ENCODE measurements at places on chromosomes 3 and 15.

- no peak for DNase-seq
These were observed 101.9 kb upstream of the THBS1 start for GRCh38 chr15:39478996-39479395.

GRCh38 chr3:73249047-73249446 lies 187.6 kb downstream of the EBLN2 start:
- DNase-seq = no peak

- DNase-seq = peak; percentile 46
These were observed 7.4 kb upstream of the PCOLCE2 start for GRCh38 chr3:142896201-142896755.

DNA sequence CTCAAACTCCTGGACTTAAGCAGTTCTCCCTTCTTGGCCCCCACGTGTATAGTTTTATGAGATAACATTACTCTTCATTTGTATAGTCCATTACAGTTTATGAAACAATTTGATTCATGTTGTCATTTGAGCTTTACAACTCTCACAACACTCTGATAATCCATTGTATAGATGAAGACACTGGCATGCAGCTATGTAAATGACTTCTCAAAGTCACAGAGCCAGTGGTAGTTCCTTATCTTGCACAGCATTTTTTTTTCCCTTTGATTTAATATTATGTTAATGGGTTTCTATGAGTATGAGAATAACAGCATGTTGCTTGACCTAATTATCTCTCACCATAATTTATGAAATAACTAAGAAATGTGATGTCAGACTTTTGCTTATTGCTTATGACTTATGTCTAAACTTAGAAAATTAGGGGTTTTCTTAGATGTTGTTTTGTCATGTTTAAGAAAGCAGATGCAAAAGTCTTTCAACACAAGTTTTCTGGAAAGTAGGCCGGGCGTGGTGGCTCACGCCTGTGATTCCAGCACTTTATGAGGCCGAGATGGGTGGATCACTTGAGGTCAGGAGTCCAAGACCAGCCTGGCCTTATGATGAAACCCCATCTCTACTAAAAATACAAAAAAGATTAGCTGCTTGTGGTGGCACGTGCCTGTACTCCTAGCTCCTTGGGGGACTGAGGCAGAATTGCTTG lies 13.3 kb downstream of the VPS8 start:
- no peak for DNase-seq

DNA sequence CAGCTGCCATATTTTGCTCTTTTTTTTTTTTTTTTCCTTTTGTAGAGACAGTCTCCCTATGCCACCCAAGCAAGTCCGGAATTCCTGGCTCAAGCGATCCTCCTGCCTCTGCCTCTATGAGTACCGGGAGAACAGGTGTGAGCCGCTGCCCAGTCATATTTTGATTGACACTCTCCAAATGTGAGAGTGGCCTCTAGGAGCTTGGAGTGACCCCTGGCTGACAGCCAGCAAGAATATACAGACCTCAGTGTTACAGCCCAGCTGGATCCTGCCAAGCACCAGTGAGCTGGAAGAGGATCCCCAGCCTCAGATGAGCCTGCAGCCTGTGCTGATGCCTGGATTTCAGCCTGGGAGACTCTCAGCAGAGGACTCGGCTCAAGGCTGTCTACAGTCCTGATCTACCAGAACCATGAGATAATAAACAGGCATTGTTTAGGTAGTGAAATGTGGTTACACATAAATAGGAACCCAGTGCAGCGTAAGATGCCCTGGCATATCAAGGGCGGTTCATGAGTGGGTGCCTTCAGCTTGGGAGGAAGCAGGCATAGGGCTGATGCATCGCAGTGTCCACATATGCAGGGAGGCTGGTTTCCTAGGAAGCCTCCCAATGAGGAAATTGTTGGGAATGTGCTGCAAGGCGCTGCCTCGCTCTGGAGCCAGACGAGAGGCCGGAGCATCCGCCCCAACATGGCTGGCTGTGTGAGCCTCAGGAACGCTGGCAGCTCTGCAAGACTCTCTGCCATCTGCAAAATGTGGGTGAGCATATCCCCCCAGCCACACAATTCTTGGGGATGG lies 38.9 kb upstream of the ATP10A start:
- no peak for DNase-seq

- DNase-seq = no peak
These were observed 715.6 kb downstream of the ROBO1 start for GRCh38 chr3:79052054-79052681.

GRCh38 chr3:16455001-16455400 lies 58.5 kb downstream of the RFTN1 start:
- DNase-seq = no peak

- no peak for DNase-seq
These were observed 35.8 kb downstream of the ABHD17C start for GRCh38 chr15:80730926-80731325.

DNA sequence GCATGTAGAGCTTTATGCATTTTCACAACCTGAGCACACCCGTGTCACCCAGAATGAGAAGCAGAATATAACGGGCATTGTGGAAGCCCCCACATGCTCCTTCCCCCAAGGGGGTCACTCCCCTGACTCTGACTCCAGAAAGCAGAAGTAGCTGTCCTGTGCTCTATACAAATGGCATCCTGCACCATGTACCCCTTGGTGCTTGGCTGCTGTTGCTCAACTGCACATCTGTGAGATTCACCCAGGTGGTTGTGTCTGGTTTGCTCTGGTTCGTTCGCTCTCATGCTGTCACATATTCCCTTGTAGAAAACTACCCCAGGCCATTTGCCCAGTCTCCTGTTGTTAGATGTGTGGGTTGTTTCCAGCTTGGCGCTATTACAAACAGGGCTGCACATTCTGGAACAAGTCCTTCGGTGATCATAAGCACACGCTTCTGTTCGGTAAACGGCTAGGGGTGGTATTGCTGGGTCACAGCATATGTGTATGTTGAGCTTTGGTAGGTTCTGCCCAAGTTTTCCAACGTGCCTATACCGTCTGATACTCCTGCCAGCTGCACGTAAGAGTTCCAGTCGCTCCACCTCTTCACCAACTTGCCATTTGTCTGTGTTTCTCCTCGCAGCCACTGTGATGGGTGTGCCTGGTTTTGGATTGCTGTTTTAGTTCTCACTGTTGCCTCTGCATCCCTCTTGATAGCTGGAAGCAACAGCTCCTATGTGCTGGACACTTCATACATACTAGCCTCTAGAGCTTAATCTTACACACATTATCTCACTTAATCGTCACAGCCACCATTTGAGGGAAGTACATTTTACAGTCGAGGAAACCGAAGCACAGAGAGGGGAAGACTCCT lies 65.4 kb upstream of the SLC6A6 start:
- DNase-seq = no peak

DNA sequence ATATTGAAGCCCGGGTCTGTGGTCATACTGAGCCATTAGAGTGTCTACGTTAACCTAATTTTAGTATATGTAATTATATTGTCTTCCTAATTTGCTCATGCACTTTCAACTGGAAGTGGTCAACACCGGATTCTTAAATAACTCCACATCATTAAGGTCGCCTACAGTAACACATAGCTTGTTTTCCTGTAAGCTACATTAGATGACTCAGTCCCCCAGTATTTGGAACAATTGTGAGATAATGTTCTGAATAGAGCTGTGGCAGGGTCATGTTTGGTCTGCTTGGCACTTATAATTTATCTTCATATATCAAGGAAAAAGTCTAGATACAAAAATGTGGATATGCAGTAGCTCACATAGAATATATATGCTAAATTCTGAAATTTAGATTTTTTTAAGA lies 486.2 kb downstream of the IGSF11 start:
- no peak for DNase-seq

- no peak for DNase-seq
These were observed 16.6 kb downstream of the PARP15 start for GRCh38 chr3:122594025-122594424.

DNA sequence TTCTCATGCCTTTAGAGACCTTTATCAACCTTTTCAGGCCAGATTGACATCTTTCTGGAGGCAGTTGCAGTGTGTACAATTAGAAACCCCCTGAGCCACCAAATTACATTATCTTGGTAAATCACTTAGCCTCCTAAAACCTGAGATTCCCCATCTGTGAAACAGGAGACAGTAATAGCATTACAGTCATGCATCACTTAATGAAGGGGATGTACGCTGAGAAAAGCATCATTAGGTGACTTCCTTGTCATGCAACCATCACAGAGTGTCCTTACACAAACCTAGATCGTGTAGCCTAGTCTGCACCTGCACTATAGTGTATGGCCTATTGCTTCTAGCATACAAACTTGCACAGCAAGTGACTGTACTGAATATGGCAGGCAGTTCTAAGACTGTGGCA lies 400.8 kb upstream of the CNTN3 start:
- DNase-seq = no peak

- DNase-seq = no peak
These were observed 9.3 kb upstream of the SLC28A1 start for GRCh38 chr15:84874981-84875699.

DNA sequence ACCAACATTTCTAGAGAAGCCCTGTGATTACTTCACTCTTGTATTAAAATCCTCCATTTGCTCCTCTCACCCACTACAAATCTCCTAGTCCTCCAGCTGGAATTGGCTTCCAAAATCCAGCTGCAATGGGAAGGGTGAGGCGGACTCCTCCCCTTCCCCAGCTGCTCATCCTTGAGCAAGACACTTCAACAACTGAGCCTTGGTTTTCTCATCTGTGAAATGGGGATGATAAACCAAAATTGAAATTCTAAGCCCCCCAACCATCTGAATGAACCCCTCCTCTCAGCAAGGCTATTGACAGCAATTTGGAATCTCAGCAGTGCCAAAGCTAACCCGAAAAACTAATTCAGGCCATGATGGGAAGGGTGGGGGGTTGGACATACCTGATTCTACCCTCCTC lies 9.4 kb downstream of the FAM174B start:
- DNase-seq = no peak

DNA sequence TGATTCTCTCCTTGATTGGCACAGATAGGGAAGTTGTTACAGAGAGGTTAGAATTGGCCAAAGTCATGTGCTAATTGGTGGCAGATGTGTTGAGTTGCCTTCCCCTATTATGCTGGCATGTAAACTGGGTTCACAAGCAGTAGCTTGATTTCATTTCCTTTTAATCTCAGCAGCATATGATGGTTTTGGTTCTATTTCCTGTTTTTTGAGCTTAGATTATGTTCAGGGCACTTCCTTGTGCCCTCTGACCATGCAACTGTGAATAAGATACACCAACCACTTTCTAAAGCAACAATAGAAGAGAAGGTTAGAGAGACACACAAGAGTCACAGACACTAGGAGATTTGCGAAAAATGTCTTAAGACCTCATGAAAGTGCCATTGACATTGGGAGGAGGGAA lies 16.5 kb downstream of the HPS3 start:
- no peak for DNase-seq

- peak; percentile 66 for DNase-seq
These were observed 9.7 kb upstream of the EIF1B start for GRCh38 chr3:40299721-40300335.

DNA sequence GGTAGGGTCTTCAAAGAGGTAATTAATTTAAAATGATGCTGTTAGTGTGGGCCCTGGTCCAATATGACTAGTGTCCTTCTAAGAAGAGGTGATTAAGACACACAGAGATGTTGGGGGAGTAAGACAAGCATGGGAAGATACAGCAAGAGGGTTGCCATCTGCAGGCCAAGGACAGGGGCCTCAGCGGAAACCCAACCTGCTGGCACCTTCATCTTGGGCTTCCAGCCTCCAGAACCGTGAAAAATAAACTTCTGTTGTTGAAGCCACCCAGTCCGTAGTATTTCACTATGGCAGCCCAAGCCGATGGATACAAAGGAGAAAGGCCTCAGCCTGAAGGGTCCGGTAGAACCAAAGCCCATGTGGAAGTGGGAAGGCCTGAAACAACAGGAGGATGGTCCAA lies 161.7 kb upstream of the UBE2E1 start:
- DNase-seq = no peak

DNA sequence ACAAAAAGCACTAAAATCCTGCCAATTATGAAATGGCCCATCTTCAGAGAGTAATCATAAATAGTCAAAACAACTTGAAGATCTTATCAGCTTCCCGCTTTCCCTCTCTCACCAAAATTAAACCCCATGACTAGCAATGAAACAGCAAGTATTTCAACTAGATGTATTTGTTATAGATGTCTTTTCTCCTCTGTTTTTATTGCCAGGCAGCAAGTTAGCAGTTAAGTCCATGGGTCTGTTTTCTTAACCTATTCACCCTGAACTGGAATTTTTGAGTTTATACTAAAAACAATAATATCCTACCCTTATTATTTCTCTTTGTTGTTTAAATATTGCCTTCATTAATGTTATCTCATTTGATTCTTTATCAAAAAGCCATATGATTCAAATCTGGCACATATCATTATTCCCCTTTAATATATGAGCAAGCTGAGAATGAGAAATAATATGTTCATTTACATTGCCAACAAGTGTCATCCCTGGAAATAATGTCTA lies 23.3 kb downstream of the AQP9 start:
- no peak for DNase-seq

DNA sequence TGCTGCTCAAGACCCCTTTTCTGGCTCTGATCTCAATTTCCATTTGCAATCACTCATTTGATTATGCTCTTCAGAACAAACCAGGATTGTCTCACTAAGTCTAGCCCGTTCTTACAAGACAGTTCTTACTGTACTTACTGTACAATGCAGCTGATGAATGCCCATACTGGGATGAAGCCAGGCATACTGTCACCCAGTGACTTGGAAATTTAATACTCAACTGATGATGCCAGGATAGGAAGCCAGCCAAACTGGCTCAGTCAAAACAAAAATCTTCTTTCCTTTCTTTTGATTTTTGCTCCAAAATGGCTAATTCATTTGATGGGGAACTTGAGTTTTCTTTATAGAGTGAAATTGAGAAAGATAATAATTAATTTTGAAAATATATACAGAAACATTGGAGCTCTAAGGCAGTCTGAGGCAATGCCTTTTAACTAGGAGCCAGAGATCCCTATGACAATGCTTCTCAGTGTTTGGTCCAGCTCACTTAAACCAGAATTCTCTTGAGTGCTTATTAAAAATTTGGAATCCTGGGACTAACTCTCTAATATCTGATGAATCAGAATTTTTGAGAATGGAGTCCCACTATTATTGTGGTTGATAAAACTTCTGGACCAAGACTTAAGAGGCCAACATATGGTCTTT lies 265.6 kb upstream of the THBS1 start:
- no peak for DNase-seq

GRCh38 chr3:188153437-188154013 lies 432 bp upstream of the LPP start:
- peak; percentile 87 for DNase-seq

GRCh38 chr3:119338754-119339153 lies 44.6 kb downstream of the ARHGAP31 start:
- no peak for DNase-seq

DNA sequence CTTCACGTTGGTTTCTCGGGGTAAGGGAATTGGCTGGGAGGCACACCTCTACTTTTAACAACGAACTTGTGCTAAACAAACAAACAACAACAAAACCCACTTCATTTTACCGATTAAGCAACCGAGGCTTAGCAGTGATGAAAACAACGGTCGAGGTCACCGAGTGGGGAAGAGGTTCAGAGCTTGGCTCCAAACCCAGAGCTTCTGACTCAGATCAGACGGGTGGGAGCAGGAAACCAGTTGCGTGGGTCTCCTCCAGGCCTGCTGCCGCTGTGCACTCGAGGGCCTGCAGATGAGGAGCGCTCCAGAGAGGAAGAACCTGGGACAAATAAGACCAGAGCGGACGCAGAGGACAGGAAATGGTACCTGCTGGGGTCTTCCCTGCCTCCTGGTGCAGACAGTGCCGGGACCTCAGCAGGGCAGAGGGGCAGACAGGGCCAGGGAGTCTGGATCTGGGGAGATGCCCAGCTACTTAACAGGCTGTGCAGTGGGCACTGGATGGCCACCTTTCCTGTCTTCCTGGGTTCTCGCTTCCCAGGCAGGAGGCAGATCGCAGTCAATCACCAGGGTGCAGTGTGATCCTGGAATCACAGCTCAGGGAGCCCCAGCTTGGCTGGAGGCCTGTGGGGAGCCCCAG lies 99.0 kb upstream of the MEF2A start:
- DNase-seq = no peak

Measured in AG09309 (cell line).